ENCODE measurements at places on chromosomes 5 and 9.

DNA sequence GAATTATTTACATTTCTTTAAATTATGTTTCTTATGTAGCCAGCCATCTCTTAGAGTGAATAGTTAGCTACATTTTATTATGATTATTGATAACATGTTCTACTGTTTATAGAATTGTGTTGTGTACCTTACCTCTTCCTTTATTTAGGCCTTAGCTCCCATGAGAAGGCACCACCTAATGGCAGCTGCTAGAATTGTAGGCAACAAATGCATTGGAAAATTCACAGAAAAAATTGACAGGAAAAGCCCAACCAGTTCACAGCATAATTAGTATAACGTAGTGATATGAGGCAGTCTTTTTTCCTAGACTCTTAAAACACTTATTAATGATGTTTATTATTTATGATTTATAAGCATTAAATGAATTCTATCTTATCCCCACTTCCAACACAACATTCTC is 175.8 kb downstream of the WDR70 start:
- DNase-seq = no peak

DNA sequence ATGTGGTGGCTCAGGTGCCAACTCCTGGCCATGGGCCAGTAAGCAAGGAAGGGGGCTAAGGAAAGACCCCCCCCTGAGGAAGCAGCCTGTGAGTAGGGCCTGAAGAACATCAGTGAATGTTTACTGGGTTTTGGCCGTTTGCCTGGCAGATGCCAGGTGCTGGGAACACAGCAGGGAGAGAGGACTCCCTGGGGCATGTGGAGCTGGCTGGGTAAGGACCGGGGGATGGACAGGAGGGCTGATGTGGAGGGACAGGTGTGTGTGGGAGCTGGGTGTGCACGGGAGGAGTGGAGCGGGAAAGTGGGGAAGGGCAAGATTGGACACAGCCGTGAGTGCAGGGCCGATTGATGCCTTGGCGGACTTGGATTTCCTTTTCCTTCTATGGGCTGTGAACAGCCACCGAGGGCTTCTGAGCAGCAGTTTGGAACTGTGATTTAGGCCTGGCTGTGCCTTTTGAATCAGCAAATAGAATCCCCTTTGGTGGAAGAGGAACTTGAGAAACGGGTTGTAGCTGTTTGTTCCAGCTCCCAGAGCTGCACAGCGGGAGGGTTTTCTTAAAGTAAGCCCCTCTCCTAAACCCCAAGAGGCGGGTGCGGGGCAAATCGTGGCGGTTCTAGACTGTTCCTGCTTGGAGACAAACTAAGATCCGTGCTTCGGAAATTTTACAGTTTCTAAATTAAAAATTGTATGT is 3.1 kb downstream of the HMCN2 start:
- DNase-seq = no peak

DNA sequence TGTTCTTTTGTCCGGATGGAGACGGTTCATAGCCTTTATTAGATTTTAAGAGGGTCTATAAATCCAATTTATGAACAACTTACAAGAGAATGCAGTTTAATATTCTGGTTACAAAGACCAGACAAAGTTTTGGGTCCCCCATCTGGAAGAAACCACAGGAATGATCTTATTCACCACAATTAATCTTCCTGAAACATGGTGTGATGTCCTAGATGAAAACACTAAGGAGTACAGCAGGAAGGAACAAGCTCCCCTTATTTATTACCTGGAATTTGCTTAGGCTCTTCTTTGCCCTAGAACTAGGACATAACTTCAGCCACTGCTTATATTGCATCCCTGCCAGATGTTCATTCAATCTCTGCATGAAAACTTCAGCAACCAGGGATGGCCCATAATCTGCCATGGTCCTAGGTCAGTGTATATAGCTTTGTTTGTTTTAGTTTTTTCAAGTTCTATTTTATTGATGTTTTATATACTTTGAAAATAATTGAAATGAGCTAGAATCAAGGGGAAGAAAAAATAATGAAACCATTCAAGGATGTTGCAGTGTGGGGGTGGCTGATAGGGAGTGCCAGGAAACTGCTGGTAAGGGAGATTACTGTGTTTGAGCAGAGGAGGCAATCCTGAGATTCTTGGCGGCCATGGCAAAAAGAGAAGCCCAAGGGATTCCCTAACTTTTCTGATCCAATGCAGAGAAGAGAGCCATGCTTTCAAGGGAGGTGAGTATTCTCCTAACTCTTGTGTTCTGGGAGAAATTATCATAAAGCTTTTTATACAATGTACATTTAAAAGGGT is 16.8 kb downstream of the TXNDC8 start:
- DNase-seq = no peak

DNA sequence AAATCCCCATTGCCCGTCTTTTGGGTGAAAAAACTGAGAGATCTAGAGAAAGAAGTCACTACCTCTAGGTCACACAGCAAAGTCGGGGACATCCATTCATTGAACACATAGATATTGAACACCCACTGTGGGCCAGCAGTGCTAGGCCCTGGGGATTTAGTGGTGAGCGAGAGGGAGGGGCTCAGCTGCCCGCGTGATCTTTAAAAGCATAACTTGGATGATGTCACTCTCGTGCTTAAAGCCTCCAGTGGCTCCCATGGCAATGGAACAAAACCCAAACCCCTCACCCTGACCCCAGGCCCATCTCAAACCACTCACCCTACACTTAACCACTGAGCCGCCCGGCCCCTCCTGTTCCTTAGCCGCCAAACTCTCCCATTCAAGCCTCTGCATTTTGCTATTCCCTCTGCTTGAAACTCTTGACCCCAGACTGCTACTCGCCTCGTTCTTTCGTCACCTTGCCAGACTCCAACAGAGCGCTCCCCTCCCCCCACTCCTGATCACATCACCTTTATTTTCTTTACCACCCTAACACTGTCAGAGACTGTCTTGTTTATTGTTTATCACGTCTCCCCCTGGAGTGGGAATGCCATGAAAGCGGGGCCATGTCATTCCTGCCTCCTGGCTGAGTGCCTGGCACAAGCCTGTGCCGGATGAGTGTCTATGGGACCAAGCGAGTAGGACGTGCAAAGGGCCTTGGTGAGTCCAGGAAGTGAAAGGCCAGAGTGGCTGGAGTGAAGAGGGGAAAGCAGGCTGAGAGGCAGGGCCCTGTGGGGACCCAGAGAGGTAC is 710 bp upstream of the PIP5KL1 start:
- peak; percentile 75 for DNase-seq

DNA sequence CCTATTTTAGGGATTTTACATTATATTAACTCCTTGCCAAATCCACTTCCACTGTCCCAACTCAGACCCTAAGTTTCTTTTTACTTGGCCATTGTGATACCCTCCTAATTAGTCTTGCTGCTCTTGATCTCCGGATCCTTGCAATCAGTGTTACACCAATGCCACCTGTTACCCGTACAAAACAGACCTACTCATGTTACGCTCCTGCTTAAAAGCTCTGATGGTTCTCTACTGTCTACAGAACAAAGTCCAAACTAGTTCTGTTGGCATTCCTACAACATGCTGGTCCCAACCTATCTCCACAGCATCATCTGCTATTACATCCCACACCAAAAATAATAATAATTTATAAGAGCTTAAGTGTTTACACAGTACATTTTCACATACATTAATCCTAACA is 9.8 kb downstream of the ECPAS start:
- DNase-seq = no peak

- DNase-seq = no peak
Measured at GRCh38 chr5:34013547-34013946, 5.7 kb upstream of the AMACR start.

DNA sequence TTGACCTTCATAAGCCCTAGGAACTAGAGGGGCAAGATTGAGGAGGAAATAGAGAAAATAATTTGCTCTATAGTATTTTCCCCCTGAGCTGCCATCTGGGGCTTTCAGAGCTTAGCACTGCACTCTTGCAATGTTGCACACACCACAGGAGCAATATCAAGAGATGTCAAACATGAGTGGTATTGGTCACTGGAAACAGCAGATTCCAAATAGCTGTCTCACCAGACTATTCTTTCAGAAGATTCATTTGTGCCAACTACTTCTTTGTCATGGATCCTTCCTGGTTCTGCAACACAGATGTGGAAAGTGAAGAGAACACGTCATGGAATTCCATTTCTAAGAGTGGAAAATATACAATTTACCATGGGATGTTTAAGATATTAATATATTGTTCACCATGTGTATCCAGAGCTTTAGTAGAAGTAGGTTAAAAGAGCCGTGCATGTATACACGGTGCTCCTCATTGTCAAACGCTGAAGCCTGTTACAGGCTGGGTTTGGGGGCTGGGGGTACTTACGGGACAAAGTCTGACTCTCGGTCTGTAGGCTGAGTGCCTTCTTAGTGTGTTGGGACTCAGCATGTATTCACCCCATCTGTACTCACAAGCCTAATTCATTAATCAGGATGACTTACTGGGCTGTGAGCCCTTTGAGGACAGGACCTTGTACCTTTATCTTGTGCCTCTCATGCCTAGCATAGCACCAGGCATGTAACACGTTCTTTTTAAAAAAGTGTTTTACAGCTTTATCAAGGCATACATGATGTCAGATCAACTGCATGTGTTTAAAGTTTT is 31.4 kb upstream of the GDNF start:
- peak; percentile 13 for DNase-seq

- no peak for DNase-seq
Measured at GRCh38 chr9:68619636-68620035, 79.0 kb upstream of the TMEM252 start.

DNA sequence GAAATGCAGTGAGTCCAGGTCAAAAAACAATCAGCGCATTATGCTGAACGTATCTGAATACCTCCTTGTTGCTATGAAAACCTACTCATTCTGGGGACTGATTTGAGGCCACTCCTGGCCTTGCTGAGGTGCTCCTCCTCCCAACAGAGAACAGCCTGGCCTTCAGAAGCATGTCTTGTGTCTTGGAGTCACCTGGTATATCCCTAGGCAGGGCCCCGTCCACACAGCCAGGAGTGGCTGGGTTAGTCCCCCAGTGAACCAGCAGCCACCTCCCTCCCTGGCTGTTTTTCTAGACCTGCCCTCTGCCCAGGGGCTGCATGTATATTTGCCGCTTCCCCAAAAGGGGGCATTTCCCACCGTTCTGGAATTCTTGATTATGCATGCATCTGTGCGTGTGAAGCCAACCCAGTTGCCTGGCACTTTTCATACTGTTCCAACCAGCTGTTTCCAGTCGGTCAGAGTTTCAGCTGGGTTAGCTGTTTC is 99.2 kb upstream of the SPATA31C2 start:
- DNase-seq = no peak

DNA sequence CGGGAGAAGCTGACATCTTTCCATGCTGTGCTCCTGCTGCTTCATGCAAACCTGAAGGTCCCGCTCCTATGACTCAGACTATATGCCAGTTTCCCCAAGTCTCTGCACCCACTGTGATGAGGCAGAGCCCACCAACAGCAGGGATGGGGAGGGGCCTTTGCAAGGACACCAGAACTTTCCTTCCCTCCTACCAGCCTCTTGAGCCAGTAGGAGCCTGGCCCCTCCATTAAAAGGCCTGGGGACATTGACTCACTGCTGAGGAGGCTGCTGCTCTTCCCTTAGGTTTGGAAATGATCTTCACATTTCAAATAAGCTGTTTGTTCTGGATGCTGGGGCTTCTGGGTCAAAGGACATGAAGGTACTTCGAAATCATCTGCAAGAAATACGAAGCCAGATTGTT is 26.1 kb upstream of the CTSL start:
- peak; percentile 76 for DNase-seq

DNA sequence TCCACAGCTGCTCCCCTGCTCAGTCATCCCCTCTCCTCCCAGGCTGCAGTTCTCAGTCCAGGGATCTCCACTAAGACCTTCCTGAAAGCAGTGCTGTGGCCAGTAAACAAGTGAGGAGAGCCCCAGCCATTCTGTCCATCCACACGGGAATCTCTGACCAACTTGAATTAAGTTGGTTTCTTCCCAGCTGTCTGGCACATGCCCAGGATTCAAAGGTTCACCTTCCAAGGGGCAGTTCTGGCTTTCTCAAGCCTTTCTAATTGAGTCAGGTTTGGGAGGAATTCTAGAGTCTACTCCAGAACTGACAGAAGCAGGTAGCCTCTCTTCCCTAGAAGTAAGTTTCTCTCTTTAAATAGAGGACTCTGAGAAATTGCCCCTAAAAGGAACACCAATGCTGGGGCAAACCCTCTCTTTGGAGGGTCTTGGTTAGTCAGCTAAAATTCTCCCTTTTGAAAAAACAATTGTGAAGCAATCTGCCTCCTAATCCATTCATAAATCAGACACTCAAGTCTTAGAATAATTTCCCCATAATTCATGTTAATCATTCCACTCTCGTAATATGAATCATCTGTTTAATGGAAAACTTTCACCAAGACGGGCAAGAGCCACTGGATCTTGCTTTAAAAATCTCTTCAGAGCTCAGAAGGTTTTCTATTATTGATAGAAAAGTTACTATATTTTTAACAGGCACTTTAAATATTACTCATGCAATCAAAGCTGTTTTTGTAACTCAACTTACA is 133.8 kb downstream of the SPOCK1 start:
- no peak for DNase-seq

- peak; percentile 90 for DNase-seq
Measured at GRCh38 chr9:107340920-107341632, 58.0 kb downstream of the RAD23B start.

- DNase-seq = no peak
Measured at GRCh38 chr5:151251621-151252020, 1.4 kb upstream of the GM2A start.

- no peak for DNase-seq
Measured at GRCh38 chr9:4389003-4389402, 89.1 kb upstream of the GLIS3 start.

DNA sequence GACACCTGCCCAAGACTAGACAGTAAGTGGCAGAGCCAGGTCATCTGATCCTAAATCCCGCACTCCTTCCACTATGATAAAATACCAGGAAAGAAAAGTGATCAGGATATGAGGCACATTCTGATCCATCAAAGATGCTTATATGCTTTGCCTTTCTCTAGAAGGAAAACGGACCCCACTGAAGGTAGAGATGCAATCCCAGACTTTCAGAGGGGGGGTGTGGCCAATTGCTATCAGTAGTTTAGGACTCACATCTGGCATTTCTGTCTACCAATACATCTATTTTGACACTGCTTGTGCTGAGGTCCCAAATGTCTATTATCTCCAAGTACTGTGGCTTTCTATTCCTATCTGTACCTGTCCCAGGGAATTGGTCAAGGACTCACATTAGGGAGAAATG is 1.7 kb downstream of the TRIM52 start:
- DNase-seq = no peak

GRCh38 chr5:948472-949274 is 56.0 kb downstream of the TRIP13 start:
- DNase-seq = no peak

- DNase-seq = no peak
Measured at GRCh38 chr9:71747576-71747975, 20.7 kb downstream of the CEMIP2 start.

- DNase-seq = no peak
Measured at GRCh38 chr5:179960204-179960831, 52.6 kb upstream of the TBC1D9B start.

Data from islet precursor cell (in vitro differentiated cells).